ENCODE measurements at places on chromosomes 13 and 19.

- DNase-seq: peak; percentile 33
Measured at GRCh38 chr19:48480183-48480557, 11.0 kb downstream of the CYTH2 start.

GRCh38 chr13:35961002-35961401, 170.2 kb downstream of the DCLK1 start:
- no peak for DNase-seq

DNA sequence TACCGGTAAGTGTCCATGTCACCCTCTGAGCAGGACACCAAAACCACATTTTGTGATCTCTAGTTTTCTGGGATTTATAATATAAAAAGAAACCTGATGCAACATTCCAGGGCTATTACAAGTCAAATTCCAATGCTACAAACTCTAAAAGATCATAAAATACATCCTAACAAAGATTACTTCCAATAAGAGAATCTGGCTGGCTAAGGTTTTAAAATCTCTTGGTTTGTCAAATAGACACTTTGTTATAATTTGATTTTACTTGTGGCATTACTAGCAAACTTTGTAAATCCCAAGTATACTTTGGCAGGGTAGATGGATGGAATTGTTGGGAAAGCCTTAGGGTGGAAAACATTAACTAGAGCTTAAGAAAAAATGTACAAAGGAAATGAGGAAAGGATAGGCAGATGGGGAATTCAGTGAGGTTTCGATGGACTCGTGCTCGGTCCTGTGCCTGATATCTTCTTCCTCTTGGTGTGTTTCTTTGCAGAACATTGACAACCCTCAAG, 74.0 kb upstream of the POMP start:
- no peak for DNase-seq

DNA sequence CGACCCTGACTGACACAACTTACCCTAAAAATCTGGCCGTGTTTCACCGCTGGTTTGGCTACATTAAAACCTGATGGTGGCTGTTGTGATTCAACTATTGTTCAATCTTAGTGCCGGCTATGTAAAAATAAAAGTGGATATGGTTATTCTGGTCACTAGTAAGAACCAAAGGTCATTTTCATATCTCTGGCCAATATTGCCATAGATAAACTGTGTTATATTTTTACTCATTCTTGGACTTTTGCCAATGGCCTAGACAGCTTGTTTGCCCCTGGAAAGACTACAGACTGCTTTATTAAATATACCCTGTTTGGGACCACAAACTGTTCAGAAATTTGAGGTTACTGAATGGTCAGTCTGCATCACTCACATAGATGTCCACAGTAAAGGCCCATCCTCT, 258.5 kb upstream of the KLHL1 start:
- no peak for DNase-seq

DNA sequence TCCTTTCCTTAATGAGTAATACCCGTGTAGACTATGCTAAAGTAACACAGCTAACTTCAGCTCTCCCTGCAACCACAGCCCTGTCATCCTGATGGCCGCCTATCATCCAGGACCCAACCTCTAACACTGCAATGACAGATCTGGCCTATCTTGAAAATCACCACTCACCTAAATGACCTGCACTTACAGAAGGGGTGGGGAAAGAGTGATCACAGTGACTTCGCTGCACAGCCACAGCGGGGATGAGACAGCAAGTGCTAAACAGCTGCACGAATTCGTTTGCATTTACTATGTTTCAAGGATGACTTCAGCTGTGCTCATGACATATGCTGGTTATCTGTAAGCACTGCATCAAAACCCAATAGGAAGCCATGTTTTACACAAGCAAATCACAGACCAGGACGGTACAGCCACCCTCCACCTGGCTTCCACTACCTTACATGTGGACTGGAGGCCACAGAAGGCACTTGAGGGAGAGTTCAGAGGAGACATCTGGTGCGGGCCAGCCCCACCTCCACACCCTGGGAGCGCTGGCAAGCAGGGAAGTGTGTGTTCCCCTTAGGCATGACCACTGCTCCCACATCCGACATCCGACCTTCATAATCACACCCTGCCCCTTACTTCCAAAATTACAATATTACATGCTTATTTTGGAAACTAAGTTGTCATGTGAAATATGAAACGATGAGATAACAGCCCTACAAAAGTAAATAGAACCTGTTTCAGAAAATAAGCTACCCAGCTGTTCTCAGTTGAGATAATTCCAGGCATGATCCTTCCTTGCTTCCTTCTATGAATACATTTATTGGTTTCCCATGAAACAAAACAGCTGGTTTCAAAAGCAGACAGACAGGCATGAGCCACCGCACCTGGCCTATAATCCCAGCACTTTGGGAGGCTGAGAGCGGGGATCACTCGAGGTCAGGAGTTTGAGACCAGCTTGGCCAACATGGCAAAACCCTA, 95.7 kb downstream of the STK24 start:
- DNase-seq: peak; percentile 24

DNA sequence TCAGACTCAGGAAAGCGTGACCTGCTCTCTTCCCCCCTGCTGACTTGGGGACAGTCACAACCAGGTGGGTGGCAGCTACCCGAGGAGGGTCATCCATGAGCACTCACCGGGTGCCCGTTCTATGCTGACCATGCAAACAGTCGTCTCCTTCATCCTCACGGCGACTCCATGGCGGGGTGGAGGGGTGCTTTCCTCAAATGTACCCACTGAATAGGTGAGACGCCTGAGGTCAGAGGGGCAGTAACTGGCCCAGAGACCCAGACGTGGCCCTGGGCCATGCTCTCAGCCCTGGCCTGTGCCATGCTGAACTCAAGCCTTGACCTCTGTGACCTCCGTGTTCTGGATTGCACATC, 59.2 kb upstream of the TPM4 start:
- DNase-seq: no peak

DNA sequence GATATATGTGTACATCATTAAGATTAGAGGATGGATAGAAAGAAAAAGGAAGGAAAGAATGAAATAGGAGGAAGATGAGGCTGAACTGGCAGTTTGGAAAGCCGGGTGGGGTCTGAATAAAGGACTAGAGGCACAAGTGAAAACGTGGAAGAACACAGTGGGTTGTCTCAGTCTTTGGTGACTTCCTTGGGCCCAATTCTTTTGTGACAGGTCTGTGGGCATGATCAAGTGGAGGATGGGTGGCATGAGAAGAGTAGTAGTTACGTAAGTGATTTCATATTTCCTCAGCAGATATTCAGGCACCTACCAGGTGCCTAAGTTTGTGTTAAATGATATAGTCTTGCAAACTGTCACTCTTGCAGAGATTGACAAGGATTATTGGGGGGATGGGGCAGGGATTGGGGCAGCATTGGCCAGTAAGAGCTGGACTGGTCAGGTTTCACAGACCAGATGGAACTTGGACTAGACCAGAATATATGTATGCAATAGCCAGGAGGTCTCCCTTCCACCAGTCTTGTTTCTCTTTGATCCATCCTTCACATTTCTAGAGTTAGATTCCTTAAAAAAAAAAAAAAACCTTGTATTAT, 2.7 kb downstream of the TPP2 start:
- DNase-seq: no peak

GRCh38 chr19:41863209-41863931, 3.3 kb downstream of the RPS19 start:
- peak; percentile 82 for DNase-seq

DNA sequence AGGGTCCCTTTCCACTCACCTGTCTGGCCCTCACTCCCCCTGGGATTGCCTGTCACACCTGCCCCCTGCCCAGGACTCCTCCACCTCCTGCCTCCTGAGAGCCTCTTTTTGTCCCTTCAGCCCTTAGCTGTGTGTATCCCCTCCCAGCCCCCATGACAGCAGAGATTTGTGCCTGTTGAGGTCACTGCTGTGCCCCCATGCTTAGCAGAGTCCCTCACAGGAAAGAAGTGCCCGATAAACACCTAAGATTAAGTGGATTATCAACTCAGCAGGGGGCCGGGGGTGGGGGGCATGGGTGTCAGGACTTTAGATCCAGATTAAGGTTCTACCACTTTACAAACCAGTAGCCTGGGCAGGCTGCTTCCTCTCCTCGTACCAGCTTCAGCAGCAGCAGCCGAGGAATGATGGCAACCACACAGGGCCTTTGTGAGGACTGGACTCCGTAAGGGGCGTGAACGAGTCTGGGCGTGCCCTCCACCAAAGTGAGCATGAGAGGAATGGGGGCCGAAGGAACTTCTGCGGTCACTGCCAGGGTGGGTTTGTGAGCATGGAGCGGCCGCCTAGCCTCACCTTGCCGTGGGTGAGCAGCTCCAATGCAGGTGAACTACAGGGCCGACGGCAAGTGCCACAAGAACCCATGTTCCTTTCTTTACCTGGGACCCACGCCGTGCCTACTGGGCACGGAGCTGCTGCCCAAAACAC, 36.1 kb downstream of the ZNF787 start:
- no peak for DNase-seq

GRCh38 chr19:11554160-11554559, 4.9 kb downstream of the ELOF1 start:
- no peak for DNase-seq

GRCh38 chr19:49212016-49212701, 54.6 kb downstream of the TRPM4 start:
- peak; percentile 62 for DNase-seq

DNA sequence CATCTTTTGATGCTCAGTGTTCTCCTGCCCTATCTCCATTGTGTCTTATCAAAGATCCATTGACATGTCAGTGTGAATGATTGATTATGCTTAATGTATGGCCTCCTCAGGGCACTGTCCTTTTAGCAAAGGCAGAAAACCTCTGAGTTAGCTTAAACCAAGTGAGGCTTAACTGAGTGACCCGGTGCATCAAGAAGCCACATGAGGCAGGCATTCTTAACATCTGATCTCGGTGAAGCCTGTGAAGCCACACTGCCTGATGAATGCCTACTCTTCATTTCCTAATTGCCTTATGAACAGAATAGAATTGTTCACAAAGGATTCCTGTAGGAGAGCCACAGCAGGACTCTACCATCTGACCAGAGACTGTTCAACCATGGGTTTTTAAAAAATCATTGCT, 168.1 kb upstream of the SOX21 start:
- no peak for DNase-seq

DNA sequence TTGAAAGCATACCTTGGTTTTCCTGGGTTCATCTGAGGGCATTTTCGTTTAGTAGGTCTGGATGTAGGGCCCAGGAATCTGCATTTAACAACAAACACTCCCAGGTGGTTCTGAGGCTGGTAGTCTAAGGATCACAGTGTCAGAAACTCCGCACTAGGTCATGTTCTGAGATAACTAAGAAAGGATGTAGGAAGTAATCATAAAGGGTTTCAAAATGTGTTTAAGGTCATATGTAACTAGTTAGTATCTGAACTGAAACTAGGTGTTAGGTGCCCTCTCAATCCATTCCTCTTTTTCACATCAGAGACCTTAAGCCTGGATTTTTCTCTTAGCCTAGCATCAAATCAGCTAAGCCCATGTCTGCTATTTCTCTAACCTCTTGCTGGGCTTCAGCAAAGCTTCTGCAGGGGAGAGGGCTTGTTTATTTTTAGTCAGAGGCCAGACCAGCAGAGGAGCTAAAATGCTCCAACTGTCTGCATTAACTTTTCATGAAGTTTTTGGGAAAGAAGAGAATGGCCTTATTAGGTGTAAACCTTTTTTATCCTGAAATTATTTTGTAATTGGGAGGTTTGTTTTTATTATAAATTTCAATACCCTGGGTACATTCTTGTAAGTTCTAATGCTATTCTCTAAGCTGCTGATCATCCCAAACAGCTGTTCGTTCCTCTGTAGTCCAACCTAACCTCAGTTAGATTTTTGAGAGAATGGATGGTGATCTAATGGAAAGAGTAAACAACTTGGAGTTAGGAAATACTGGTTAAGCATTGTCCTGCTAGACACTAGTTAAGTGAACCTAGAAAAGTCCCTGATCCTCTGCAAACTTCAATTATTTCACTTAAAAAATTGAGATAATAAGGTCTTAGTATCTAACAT, 262.8 kb upstream of the RFC3 start:
- no peak for DNase-seq

- DNase-seq: peak; percentile 71
Measured at GRCh38 chr13:28485551-28485950, 9.4 kb downstream of the FLT1 start.

DNA sequence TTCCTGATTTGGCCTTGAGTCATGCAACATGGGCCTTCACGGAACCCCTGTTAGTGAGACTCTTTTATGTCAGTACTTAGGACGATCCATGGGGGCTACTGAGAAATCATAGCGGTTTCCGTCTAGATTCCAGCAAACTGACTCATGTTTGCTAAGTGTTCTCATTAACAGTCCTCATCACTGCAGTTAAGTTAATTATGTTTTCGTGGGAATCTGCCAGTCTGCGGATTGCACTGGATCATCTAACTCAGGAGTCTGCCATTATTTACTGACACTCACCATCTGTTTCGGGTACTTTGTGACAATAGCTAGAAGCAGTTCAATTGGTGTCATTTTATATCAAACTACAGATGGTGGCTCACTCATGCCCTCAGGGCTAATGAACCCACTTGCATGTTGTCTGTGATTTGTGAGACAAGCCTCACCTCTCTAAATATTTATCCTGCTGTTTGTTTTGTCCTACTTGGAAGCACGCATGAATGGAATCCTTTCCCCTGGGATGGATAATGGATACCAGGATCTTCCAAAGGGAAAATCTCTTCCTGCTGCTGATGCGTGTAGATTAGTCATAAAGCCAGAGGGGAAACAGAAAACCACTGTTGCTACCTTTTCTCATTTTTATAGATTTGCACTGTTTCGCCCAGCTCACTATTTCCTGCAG, 61.8 kb downstream of the RAB20 start:
- no peak for DNase-seq

DNA sequence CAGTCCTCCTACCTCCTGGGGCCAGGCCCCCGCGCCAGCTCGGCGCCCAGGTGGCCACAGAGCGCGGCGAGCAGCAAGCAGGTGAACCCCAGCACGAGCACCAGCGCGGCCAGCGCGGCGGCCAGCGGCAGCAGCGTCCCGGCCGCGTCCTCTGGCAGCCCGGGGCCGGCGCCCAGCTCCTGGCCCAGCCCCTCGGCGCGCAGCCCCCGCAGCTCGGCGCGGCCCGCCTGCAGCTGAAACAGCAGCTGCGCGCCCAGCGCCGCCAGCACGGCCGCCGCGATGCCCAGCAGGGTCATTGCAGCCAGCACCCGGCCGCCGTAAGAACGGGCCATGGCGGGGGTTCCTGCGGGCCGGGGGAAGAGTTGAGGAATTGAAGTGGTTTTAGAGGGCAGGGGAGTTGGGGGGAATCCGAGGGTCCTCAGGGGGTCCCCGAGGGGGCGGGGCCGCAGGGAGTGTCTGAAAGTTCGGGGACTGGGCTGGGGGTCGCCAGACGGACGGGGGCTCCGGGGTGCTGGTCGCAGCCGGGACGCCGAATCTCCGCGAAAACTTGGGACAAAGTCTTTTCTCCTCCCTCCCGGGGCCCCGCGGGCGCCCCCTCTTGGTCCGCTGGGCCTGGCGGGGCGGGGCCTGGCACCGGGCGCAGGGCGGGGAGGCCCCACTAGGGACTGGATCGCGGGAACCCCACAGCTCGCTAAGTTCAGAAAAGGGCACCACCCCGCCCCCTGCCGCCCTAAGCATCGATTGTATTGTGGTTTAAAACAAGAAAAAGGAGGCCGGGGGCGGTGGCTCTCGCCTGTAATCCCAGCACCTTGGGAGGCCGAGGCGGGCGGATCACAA, at the start of gene TMEM221:
Gene TMEM221, minus strand, starts transcription at position 538 of the 837 bp plus-strand sequence. Its CDS starts 206 bp downstream, at position 332.
- peak; percentile 69 for DNase-seq
